ENCODE measurements at places on chromosomes 1 and 21.

DNA sequence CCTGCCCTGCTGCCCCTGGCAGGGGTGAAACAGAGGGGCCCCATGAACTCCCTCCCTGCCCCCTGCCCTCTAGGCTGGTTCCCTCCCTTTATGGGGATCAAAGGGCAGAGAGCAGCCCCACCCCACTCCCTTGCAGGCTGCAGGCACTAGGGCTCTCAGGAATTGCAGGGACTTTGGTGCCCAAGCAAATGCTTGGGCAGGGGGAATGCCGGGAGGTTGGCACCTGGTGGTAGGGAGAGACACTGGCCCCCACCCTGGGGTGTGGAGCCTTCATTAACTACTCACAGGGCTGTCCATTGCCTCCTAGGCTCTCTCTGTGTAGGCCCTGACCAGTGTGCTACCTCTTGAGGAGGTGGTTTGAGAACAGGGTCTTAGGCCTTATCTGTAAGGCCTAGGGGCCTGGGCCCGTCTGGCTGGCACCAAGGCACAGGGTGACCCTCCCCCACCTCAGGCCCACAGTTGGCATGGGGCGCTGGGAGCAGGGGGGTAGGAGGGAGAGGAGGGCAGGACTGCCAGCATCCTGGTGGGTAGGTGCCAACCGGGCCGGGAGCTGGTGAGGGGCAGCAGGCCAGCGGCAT is 4.7 kb downstream of the ZBTB7B start:
- no peak for DNase-seq

GRCh38 chr1:20099533-20099932 is 19.8 kb downstream of the PLA2G2D start:
- no peak for DNase-seq

DNA sequence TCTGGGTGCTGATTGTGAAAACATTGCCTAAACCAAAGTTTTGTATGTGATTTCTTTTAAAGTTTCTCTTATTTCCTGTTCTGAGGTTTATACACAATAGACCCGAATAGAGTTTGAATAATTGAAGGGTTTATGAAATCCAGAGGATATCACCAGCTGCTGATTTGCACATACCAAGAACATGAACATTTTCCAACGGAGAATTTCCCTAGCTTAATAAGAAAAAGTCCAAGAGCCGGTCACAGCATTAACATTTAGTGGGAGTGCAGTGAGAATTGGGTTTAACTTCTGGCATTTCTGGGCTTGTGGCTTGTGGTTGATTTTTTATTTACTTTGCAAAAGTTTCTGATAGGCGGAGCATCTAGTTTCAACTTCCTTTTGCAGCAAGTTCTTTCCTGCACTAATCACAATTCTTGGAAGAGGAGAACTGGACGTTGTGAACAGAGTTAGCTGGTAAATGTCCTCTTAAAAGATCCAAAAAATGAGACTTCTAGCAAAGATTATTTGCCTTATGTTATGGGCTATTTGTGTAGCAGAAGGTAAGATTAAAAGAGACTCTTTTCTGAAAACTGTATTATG is at the start of gene CFH:
Gene CFH (plus strand): TSS at position 407 of the 579 bp plus-strand sequence. CDS start 75 bp downstream, at position 482.
- no peak for DNase-seq

DNA sequence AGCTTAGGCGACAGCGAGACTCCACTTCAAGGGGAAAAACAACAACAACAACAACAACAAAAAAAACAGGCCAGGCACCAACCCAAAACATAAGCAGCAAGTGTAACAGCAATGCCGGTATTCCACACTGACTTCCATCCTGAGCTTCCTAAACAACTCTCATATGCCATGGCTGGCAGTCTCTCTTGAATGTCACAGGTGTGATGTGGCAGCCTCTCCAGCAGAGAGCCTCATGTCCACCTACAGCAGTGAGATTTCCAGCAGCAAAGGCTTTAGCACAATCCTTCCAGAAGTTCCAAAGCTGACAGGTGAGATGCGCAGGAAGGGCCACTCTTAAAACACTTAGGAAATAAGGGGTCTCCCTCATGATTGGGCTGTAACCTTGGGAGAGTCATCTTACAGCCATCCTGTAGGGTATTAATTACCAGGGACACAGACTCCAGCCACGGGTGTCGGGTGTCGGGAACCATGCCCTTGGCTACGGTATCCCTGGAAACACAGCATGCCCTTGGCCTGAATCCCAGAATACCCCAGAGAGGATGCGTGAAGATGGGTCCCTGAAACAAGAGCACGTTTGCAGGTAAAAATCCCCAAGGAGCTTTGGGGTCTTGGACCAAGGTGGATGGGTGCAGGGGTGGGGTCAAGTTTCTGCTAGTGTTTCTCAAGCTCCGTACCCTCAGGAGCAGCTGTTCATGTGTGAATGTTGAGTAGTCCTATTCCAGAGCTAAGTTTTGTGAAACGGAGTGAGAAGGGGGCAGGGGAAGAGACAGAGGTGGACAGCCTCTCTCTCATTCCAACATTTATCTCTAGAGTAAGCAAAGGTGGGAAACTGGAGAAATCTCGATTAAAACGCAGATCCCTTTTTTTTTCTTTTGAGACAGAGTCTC is 31.4 kb downstream of the CLSTN1 start:
- DNase-seq = no peak

DNA sequence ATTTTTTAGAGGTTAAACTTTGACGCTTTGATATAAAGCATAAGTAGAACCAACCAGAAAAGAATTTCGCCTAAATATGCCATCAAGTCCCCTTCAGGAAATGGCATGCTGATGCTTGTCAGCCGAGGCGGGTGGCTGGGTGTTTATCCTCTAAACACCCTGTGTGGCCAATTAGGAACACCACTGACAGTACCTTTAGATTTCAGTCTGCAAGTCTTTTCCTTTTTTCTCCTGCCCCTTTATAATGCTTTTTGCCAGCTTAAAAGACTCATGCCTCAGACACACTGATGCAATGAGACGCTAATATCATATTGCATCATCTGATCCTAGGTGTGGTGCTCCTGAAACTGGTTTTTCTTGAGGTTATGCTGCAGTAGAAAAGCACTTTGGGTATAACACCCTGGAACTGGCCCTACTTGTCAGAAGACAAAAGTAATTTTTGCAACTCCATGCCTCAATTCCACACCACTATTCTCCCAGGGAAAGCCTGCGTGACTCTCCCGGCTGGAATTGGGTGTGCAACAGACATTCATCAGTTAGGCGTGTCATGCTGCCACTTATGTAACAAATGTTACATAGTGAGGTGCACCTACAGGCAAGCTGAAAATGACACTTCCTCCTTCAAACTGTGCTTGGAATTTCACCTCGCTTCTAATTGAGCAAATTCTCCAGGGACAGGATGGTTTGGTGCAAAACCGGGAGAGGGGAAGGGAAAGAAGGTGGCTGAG is 2.0 kb upstream of the RCC2 start:
- DNase-seq = no peak

GRCh38 chr1:53398576-53399365 is 60.4 kb upstream of the DMRTB1 start:
- no peak for DNase-seq

- DNase-seq = no peak
These were observed 45.6 kb upstream of the CLIC4 start for GRCh38 chr1:24699628-24700027.

DNA sequence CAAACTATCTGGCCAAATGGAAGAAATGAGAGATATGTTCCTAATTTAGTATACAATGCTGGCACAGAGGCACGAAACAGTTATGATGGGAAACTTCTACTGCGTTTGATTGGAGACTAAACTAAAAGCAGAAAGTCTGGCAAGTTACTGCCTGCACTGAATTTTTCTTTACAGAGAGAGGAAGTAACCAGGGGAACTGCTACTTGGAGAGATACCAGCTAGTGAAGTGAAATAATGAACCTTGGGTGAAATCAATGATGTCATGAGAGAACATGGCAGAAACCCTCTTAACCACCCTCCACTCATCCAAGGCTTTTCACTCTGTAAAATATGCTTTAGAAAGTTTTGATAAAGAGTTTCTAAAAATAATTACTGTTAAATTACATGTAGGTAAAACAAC is 29.3 kb downstream of the NIBAN1 start:
- no peak for DNase-seq

DNA sequence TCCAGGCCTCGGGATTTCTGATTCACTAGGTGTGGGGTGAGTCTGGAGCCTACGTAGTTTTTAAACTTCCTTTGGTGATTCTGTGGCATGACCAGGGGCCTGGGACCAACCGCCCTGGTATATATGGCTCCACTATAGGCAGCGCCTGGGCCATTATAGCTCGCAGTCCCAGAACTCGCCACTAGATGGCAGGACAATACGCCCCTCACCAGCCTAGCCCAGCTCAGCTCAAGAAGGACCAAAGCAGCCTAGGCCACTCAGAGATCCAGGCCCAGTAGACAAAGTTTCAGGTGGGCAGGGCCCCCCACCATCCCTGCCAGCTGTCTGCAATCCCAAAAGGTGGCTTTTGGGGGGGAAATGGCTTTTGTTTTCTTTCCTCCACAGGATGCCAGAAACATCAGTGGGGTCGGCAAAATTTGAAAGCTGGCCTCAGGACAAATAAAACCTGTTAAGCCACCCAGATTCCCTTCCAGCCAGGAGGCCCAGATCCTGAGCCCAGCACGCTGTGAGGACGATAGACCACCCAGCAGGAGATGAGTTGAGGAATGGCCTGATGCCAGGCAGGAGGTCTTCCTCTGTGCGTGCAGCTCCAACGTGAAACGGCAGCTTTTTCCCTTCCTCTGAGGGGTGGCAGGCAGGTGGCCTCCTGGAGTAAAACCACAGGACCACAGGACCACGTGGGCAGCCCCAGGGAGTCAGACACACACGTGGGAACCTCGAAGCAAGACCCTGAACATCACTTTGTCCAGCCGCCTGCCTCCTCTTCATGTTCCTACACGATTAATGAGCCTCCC is 24.8 kb upstream of the TMEM51 start:
- peak; percentile 88 for DNase-seq

DNA sequence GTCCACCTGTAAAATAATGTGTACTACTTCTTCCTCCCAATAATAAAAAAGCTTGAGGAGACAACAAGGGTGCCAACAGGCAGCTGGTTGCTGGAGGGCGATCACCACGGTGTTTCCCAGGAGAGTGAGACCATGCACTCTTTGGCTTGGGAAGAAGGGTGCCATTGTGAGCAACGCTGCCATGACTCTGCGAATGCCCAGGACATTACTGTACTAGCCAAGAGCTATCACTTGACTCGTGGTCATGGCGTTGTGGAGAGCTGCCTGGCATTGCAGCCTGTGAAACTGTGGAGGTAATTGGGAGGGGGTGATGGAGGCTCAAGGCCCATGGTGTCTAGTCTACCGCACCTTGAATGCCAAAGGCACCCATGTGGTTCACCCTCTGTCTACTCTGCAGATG is 14.6 kb upstream of the PRMT2 start:
- no peak for DNase-seq

DNA sequence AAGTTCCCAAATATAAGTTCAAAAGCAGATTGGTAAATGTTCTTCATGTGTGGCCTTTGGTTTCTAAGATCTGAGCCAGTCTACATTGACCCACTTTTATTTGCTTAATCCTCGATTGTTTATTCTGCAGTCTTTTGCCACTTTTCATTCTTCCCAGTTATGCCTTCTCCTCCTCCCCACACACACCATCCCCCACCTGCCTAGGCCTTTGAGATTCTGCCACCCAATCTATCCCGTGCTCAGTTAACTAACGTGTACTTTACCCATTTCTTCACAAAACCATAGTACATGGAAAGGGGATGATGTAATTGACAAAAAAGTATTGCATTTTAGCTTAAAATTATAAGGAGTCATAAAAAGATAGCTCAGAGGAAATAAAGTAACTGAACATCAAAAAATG is 3.7 kb downstream of the CFH start:
- no peak for DNase-seq
